Activated CD8-positive, alpha-beta T cell treated with anti-CD3 and anti-CD28 coated beads, Interleukin-2, amount 10 ng/mL, durations not matched to agents 7 days and 5 days (primary cell): ENCODE measurements at places on chromosomes 12 and 14. TPM values are rescaled to one million over a fixed set of nuclear protein-coding genes. Genes with fewer than 3 reads are reported as not detected.

CLEC2B gene
- 58.8 TPM for total RNA-seq

GABARAPL1 gene
- total RNA-seq = 15.1 TPM

INHBC gene
- not detected for total RNA-seq

STXBP6 gene
- not detected for total RNA-seq

CLEC6A gene
- total RNA-seq = not detected

REP15 gene
- 0.42 TPM for total RNA-seq

OR6J1 gene
- total RNA-seq = not detected

C3AR1 gene
- total RNA-seq = 9.1 TPM

DNA sequence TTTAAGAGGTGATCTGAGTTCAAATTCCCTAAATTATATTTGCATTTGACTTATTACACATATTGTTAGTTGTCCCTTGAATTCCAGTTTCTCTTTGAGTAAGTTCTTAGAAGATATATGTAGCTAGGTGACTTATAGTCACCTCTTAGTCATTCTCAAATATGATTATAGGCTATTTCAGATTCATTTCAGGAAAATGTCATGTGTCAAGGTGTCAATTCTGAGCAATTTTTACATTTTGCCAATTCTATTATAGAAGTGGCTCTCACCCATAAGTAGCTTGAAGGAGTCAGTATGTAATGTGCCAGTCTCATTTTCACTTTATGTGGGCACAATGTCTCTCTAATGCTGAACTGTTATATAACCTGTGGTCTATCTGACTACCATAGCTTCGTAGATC is 623.4 kb downstream of the DIO2 start:
- H3K4me3 ChIP-seq = no peak overlapping the region
- no peak for DNase-seq
- no peaks in the 10 kb centered on the region for H3K27me3 ChIP-seq
- no peak overlapping the region for H3K27ac ChIP-seq
- H3K4me1 ChIP-seq = no peaks in the 10 kb centered on the region
- no peaks in the 10 kb centered on the region for H3K36me3 ChIP-seq

- H3K4me3 ChIP-seq = no peak overlapping the region
- H3K27ac ChIP-seq = no peak overlapping the region
- H3K27me3 ChIP-seq = no peaks in the 10 kb centered on the region
- no peak for DNase-seq
- H3K4me1 ChIP-seq = no peaks in the 10 kb centered on the region
These were observed 97.7 kb downstream of the AKAP6 start for GRCh38 chr14:32426586-32427388.

GRCh38 chr12:95553197-95553943 is 2.1 kb upstream of the USP44 start:
- peak overlapping the region; percentile 94 for H3K27ac ChIP-seq
- peak overlapping the region; percentile 83 for H3K4me3 ChIP-seq
- H3K27me3 ChIP-seq = no peaks in the 10 kb centered on the region
- peaks cover 49% of the 10 kb centered on the region for H3K4me1 ChIP-seq
- H3K36me3 ChIP-seq = peaks cover 15% of the 10 kb centered on the region

DNA sequence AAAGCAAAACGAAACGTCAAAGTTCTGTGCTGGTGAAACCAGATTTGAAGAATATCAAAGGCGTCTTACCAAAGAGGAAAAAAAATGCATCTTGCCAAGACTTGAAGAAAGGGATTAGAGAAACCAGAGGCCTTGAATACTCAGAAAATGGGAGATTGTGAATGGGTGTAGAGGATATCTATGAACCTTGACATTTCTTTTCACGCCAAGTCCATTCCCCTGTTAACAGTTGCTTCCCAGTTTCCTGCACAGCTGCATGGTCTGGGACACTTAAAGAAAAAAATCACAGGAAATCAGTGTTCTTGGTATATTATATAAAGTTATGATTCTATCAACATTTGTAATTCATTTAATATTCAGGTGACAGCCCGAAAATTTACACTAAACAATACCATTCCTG is 1.4 kb upstream of the GTF2A1 start:
- peaks cover 13% of the 10 kb centered on the region for H3K36me3 ChIP-seq
- no peak for DNase-seq
- peaks cover 2% of the 10 kb centered on the region for H3K27me3 ChIP-seq
- H3K4me3 ChIP-seq = peak overlapping the region; percentile 93
- H3K4me1 ChIP-seq = peaks cover 21% of the 10 kb centered on the region
- peak overlapping the region; percentile 98 for H3K27ac ChIP-seq

DNA sequence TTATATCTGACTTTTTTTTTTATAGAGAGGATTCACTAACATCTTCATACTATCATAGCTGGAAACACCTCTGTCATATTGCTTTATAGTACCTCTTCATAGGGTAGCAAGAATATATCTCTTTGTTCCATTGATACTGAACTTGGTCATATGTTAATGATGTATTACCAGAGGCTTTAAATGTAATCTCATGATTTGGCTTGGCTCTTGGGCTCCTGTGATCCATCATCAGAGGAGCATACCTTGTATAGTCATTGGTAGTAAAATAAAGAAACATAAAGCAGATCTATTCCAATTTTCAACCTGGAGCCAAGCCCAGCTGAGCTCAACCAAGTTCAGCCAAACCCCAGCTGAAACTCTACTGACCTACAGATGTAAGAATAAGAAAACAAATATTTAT is 43.2 kb upstream of the GRIN2B start:
- H3K36me3 ChIP-seq = no peaks in the 10 kb centered on the region
- no peaks in the 10 kb centered on the region for H3K27me3 ChIP-seq
- no peaks in the 10 kb centered on the region for H3K4me1 ChIP-seq
- no peak overlapping the region for H3K4me3 ChIP-seq
- no peak overlapping the region for H3K27ac ChIP-seq

DNA sequence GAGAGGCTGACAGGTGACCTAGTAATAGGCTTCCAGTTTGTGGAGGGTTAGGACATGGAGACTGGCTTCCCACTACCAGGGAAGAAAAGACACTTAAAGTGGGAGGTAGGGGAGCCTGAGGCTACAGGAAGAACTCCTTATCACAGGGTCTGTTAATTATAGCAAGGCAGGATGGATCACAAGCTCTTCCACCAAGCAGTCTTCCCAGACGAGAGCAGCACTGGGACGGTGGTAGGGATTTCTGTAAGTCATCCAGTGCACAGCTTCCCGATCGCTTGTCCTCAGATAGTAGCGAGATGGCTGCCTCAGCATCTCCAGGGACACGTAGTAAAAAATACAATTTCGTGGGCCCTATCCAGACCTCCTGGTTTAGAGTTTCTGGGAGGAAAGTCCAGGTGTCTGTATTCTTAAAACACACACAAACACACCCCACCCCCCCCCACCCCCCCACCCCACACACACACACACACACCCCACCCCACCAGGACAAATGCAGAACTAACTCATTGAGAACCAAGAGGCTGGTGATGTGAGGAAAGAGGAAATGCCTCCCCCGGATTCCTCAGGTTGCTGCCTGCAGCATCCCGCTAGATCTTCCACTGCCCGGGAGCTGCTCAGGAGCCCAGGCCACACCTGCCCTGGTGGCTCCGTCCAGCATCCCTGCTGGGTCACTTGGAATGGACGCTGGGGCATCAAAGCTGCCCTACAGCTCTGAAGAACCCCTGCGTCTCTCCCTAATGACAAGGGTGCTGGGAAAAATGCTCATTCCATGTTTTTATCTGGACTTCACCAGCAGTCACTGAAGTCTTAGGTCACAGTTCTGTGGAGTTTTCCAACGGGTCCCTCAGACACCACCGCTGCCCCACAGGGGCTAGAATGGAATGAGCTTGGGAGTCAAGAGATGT is 307.2 kb downstream of the CACNA1C start:
- no peaks in the 10 kb centered on the region for H3K36me3 ChIP-seq
- H3K27me3 ChIP-seq = peaks cover 22% of the 10 kb centered on the region
- H3K4me1 ChIP-seq = peaks cover 31% of the 10 kb centered on the region
- H3K4me3 ChIP-seq = no peak overlapping the region
- no peak for DNase-seq
- H3K27ac ChIP-seq = no peak overlapping the region

DNA sequence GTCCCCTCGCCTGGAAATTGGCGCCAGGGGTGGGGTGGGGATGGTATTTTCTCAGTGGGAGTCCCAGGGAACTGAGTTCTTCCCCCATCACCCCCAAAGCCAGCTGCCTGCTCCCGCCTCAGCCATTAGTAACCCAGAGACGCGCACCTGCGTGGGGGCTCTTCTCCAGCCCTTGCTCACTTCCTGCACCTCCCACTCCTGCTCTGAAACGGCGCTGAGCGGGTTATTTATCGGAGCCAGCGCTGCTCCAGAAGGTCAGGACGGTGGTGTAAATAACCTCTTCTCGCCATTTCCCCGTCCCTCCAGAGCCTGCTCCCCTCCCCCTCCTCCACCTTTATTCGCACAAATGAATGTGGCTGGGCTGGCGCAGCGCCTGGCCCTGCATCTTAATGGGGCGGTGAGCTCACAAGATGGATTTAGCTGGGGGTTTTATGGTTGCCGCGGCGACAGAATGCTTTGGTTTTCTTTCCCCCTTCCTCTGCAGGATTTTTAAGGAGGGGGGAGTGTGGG is 12.2 kb downstream of the GPR84 start:
- H3K4me1 ChIP-seq = peaks cover 22% of the 10 kb centered on the region
- peaks cover 45% of the 10 kb centered on the region for H3K36me3 ChIP-seq
- peak; percentile 32 for DNase-seq
- H3K4me3 ChIP-seq = peak overlapping the region; percentile 26
- no peak overlapping the region for H3K27ac ChIP-seq

DNA sequence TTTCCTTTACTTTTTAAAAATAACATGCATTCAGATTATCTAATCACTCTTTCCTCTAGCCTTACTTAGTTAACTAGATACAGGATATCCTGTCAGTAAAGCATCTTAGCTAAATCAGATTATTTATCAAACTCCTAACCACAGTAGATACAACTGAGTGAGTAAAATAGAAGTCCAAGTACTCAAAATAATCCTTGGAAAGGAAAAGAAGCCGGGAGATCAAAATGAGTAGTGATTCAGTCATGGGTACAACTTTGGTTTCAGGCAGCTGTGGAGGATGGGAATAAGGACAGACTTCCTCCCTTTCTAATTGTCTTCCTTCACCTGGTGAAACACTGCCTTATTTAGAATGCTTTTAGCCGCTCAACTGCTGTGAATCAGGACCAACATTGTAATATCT is 29.4 kb downstream of the GNG2 start:
- peak overlapping the region; percentile 10 for H3K27ac ChIP-seq
- peaks cover 61% of the 10 kb centered on the region for H3K4me1 ChIP-seq
- no peak overlapping the region for H3K4me3 ChIP-seq
- H3K36me3 ChIP-seq = peaks cover 73% of the 10 kb centered on the region
- no peak for DNase-seq

GRCh38 chr12:110311903-110312302 is 30.9 kb downstream of the ATP2A2 start:
- peak overlapping the region; percentile 76 for H3K27ac ChIP-seq
- H3K27me3 ChIP-seq = no peaks in the 10 kb centered on the region
- H3K36me3 ChIP-seq = peaks cover 58% of the 10 kb centered on the region
- no peak overlapping the region for H3K4me3 ChIP-seq
- H3K4me1 ChIP-seq = peaks cover 47% of the 10 kb centered on the region

GRCh38 chr14:71341156-71341555 is 433.9 kb downstream of the PCNX1 start:
- H3K4me3 ChIP-seq = no peak overlapping the region
- peaks cover 9% of the 10 kb centered on the region for H3K4me1 ChIP-seq
- no peaks in the 10 kb centered on the region for H3K27me3 ChIP-seq
- no peak for DNase-seq

DNA sequence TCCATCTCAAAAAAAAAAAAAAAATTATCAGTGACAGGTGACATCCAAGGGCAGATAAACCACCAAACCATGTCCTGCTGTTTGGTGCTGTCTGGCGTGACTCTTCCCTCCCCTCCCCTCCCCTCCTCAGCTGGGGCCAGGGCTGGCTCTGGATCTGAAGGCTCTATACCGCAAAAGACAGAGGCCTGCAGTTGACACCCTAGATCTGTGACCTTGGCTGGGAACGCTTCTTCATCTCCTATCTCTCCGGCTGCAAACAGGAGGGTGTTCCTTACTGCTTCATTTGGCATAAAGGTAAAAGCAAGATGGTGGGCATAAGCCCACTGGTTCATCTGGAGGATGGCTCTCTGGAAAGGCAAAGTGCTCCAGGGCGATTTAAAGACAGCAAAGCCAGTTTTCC is 126.8 kb upstream of the PRMT8 start:
- no peaks in the 10 kb centered on the region for H3K4me1 ChIP-seq
- DNase-seq = no peak
- H3K27me3 ChIP-seq = peaks cover 15% of the 10 kb centered on the region
- no peak overlapping the region for H3K27ac ChIP-seq

- no peaks in the 10 kb centered on the region for H3K36me3 ChIP-seq
- no peak overlapping the region for H3K4me3 ChIP-seq
- H3K27ac ChIP-seq = no peak overlapping the region
- no peaks in the 10 kb centered on the region for H3K4me1 ChIP-seq
- DNase-seq = no peak
These were observed 17.2 kb downstream of the NAV3 start for GRCh38 chr12:77847680-77848431.

GRCh38 chr12:34030591-34030990 is 8.3 kb downstream of the ALG10 start:
- H3K4me1 ChIP-seq = no peaks in the 10 kb centered on the region
- H3K36me3 ChIP-seq = peaks cover 11% of the 10 kb centered on the region
- no peak overlapping the region for H3K4me3 ChIP-seq
- H3K27me3 ChIP-seq = no peaks in the 10 kb centered on the region
- no peak overlapping the region for H3K27ac ChIP-seq

DNA sequence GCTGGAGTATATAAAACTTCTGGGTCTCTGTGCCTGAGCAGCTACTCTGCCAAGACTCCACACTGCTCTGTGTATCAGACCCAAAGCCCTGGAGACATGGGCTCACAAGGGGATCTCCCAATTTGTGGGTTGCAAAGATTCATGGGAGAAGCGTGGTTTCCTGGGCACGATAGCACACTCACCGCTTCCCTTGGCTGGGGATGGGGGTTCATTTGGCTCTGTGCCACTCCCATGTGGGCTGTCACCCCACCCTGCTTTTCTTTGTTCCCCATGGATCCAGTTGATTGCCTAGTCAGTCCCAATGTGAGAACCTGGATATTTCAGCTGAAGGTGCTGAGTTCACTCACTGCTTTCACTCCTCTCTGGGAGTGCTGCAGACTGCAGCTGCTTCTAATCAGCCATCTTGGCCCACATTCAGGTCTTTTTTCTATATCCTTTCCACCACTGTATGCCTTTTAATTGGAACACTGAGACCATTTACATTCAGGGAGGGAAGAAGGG is 40.0 kb upstream of the PCNX4 start:
- H3K4me1 ChIP-seq = peaks cover 17% of the 10 kb centered on the region
- H3K36me3 ChIP-seq = no peaks in the 10 kb centered on the region
- peak overlapping the region; percentile 50 for H3K27ac ChIP-seq
- no peak overlapping the region for H3K4me3 ChIP-seq
- peak; percentile 23 for DNase-seq
- no peaks in the 10 kb centered on the region for H3K27me3 ChIP-seq

- peak overlapping the region; percentile 93 for H3K27ac ChIP-seq
- peak overlapping the region; percentile 60 for H3K4me3 ChIP-seq
- no peaks in the 10 kb centered on the region for H3K27me3 ChIP-seq
- peaks cover 81% of the 10 kb centered on the region for H3K4me1 ChIP-seq
These were observed 433.8 kb downstream of the FUT8 start for GRCh38 chr14:65846196-65846868.

- H3K4me1 ChIP-seq = peaks cover 10% of the 10 kb centered on the region
- H3K27ac ChIP-seq = no peak overlapping the region
- H3K27me3 ChIP-seq = peaks cover 5% of the 10 kb centered on the region
These were observed 103.8 kb upstream of the MED13L start for GRCh38 chr12:116381240-116381743.

- H3K27me3 ChIP-seq = peaks cover 27% of the 10 kb centered on the region
- no peak for DNase-seq
- H3K36me3 ChIP-seq = no peaks in the 10 kb centered on the region
These were observed 6.5 kb upstream of the CPM start for GRCh38 chr12:68939505-68939904.

GRCh38 chr12:27031531-27031930 is 9.2 kb downstream of the MED21 start:
- no peak overlapping the region for H3K4me3 ChIP-seq
- no peak for DNase-seq
- no peak overlapping the region for H3K27ac ChIP-seq
- H3K4me1 ChIP-seq = no peaks in the 10 kb centered on the region
- H3K27me3 ChIP-seq = no peaks in the 10 kb centered on the region
- peaks cover 50% of the 10 kb centered on the region for H3K36me3 ChIP-seq
